SIG-M5 (cell line): ENCODE measurements at places on chromosomes 4 and X.

DNA sequence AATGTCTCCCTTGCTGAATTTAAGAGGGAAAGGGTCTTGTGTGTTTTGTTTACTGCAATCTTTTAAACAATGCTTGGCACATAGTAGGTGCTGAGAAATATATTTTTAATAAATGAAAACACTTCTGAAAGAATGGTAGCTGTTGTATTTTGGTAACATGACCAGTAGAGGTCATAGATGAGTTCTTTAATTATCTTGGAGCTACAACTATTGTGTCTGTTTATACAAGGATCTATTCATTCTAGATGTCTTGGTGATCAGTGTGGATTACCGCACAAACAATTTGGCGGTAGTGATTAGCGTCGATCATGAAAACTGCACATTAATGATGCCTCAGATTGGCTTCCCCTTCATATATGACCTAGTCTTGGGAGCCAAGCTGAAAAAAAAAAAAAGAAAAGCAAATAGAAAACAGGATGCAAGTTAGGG, 21.4 kb upstream of the SCRG1 start:
- no peak for DNase-seq

GRCh38 chrX:40816906-40817305, 81.6 kb upstream of the MED14 start:
- DNase-seq, result no peak

GRCh38 chr4:165779950-165780670, 92.9 kb upstream of the TLL1 start:
- DNase-seq, result no peak

- DNase-seq, result no peak
These were observed 86.5 kb upstream of the AMELX start for GRCh38 chrX:11206716-11207115.

GRCh38 chrX:132631579-132632232, 142.9 kb upstream of the MBNL3 start:
- no peak for DNase-seq

DNA sequence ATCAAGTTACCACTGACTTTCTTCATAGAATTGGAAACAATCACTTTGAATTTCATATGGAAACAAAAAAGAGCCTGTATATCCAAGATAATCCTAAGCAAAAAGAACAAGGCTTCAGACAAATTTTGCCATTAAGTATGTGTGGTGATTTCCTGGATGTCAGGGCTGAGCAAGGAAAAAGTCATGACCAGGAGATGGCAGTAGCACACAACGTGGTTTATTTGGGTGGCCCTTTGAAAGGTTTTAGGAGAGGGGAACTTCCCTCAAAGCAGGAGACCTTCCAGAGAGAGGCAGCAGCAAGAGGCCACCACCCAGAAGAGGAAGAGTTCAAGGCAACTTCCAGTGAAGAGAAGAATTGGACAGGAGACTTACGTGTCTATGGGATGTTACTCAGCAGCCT, 18.1 kb upstream of the ZXDB start:
- DNase-seq, result no peak

- no peak for DNase-seq
These were observed 543.9 kb upstream of the MAGEB2 start for GRCh38 chrX:29671421-29671820.

- DNase-seq, result peak; percentile 33
These were observed at the start of gene HERC5 for GRCh38 chr4:88456670-88457306. HERC5 (plus strand) TSS chr4:88457119; CDS start chr4:88457270, 151 bp downstream.

DNA sequence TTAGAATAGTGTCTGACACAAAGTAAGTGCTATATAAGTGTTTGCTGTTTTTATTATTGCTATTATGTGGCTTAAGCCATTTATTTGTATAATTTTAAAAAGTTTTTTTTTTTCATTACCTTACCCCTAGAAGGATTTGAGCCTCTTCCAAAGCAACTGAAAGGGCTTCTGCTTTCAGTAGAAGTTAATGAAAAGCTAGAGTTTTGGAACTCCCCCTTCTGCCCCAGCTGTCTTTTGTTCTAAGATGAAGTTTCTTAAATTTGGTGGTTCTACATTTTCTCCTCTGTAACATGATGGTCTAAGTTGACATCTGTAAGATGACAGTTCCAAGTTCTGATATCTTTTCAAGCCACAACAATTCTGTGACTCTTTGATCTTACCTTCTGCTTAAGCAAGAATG, 30.3 kb downstream of the FHIP1A start:
- DNase-seq, result no peak
